ENCODE measurements at places on chromosomes 16 and 17. TPM values are rescaled to one million over a fixed set of nuclear protein-coding genes. Genes with fewer than 3 reads are reported as not detected.

DNA sequence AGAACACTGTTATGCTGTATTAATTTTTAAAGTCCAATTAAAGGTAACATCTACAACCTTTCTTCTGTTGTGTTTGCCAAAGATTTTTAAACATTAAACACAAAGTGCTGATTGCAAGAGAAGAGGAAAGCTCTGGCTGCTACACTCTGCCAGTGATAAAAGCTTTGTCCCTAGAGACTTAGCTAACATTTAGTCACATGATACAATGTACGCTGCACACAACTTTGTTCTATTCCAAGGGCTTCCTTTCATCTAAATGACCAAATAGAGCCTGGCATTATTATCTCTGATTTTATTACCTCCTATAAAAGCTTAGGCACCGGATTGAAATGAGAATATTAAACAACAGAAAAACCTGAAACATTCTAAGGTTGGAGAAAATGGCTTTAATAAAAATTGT is 388.7 kb upstream of the PMFBP1 start:
- DNase-seq = no peak

GRCh38 chr17:64974750-64975317 is 55.6 kb upstream of the LRRC37A3 start:
- DNase-seq = no peak

DNA sequence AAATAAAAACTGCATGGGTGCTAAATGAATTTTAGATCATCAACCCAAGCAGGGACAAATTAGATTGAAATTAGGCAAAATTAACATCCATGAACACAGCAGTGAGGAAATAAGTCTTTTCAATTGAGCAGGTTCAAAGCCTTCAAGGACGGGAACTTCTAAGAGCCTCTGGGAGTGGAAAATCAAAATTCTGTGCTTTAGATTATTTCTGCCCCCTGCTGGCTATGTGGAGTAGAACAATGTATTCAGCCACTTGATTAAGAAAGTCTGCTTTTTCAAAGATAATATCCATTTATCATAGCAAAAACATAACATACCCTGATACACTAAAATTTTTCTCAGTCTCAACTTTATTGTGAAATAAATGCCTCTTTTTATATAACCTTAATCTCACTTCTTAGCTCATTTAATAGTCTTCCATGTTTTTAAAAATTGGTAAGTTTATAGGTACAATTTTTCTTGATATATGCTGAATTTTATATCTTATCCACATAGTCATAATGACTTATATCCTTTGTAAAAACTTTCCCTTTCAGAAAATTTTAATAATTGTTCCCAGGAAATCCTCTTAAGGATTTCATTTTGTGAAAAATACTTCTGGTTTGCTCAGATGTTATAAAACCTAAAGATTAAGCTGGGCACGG is 28.1 kb upstream of the NOL11 start:
- DNase-seq = peak; percentile 79

GRCh38 chr16:16988963-16989362 is 481.8 kb downstream of the XYLT1 start:
- DNase-seq = no peak

GRCh38 chr17:80825471-80826345 is 165.9 kb upstream of the CHMP6 start:
- DNase-seq = no peak

DNA sequence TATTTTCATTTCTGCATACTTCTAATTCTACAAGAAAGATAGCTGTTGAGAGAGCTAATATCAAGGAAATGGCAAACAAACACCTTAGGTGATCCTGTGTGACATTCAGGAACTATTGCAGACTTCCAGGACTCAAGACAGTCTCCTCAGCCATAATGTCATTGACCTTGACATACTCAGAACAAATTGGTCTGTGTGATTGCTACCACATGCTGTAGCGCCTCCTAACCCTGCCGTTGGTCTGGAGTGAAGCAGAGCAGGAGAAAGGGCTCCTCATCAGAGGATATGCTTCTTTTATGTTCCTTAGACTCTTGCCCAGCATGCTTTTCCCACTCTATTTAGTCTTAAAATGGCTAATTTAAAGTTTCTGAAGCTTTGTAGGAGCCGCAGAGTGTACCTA is 194.2 kb upstream of the TBX2 start:
- no peak for DNase-seq

DNA sequence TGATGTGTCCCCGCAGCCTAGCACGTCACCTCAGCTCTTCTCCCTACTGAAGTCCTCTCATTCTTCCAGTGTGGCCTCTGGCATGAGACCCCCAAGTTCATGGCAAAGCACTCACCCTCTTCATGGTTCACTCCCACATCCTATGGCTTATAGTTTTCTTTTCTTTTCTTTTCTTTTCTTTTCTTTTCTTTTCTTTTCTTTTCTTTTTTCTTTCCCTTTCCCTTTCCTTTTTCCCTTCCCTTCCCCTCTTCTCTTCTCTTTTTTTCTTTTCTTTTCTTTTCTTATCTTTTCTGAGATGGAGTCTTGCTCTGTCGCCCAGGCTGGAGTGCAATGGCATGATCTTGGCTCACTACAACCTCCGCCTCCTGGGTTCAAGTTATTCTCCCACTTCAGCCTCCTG is 58.4 kb upstream of the NLRP1 start:
- no peak for DNase-seq

- DNase-seq = peak; percentile 35
These were observed 1.8 kb upstream of the ADAT1 start for GRCh38 chr16:75624921-75625334.

The KRTAP2-2 gene
- not detected for total RNA-seq

The CDH16 gene
- not detected for total RNA-seq

The C17orf100 gene
- total RNA-seq = 0.63 TPM

The ITGAL gene
- 0.65 TPM for total RNA-seq
